ENCODE measurements at places on chromosomes 5 and 9. TPM values are rescaled to one million over a fixed set of nuclear protein-coding genes. Genes with fewer than 3 reads are reported as not detected.

CATSPER3 gene
- polyA plus RNA-seq, result 0.82 TPM

- no peak for DNase-seq
Measured at GRCh38 chr5:181217803-181218062, 5.3 kb upstream of the TRIM41 start.

- no peak for DNase-seq
Measured at GRCh38 chr5:157269165-157269671, 3.3 kb downstream of the CYFIP2 start.

- DNase-seq, result no peak
Measured at GRCh38 chr9:116288658-116289057, 135.1 kb downstream of the PAPPA start.

MARCHF6 gene
- 186 TPM for polyA plus RNA-seq

DNA sequence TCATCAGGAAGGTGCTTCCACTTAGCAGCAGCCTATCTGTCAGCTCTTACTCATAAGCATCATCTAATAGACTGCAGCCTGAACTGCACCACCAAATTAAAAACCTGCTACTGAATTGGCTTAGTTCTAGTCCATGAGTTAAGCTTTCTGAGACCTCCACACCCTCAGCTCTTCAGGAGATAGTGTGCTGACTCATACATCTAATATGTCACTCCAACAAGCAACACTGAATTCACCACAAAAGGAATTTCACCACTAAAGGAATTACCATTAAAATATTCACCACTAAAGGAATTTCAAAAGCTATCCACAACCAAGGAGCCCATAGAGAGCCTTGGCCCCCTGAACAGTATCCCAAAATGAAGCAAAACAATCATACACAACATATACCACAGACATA, 418.5 kb upstream of the RORB start:
- DNase-seq, result no peak

DNA sequence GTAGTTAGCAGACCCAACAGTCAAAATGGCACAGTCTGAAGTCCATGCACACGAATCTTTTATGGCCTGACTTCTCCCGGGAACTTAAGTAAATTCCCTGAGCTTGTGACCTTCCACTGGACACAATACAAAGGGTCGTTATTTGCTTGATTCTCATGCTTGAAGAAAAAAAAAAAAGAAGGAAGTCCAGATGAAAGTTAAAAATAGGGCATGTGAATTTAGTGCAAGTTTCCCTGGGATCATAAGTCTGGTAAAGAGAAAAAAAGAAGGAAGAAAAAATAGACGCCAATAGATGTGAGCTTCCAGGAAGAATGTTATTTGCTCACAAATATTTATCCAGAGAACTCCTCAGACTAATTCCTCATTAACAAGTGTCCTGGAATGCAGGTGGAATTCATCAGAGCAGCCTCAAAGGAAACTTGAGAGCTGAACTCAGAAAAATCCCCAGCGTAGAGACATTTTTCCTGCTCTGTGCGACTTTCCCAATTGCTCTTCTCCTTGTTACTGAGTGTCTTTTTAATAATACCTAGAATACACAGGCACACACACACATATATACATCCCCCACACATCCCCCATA, 616.3 kb downstream of the EBF1 start:
- no peak for DNase-seq
